Activated T-cell treated with anti-CD3 and anti-CD28 coated beads for 48 hours (primary cell): ENCODE measurements at places on chromosomes 7 and 10.

DNA sequence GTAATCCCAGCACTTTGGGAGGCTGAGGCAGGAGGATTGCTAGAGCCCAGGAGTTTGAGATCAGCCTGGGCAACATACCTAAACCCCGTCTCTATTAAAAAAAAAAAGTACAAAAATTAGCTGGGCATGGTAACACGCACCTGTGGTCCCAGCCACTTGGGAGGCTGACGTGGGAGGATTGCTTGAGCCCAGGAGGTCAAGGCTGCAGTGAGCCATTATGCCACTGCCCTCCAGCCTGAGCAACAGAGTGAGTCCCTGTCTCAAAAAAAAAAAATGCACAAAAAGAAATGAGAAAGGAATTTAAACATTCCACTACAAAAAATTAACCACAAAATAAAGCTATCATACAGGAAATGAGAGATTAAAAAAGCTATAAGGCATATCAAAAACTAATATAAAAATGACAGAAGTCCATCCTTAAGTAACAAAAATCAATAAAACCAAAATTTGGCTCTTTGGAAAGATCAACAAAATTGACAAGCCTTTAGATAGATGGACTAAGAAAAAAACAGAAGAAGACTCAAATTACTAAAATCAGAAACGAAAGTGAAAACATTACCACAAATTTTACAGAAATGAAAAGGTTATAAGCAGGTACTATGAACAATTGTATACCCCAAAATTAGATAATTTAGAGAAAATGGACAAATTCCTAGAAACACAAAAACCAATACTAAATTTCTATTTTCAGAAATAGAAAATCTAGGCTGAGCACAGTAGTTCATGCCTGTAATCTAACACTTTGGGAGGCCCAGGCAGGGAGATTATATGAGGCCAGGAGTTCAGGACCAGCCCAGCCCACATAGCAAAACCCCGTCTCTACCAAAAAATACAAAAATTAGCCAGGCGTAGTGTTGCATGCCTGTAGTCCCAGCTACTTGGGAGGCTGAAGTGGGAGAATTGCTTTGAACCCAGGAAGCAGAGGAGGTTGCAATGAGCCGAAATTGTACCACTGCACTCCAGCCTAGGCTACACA, 42.4 kb upstream of the NANOS1 start:
- DNase-seq: no peak

- no peak for DNase-seq
Measured at GRCh38 chr10:24851629-24852028, 100.8 kb downstream of the PRTFDC1 start.

DNA sequence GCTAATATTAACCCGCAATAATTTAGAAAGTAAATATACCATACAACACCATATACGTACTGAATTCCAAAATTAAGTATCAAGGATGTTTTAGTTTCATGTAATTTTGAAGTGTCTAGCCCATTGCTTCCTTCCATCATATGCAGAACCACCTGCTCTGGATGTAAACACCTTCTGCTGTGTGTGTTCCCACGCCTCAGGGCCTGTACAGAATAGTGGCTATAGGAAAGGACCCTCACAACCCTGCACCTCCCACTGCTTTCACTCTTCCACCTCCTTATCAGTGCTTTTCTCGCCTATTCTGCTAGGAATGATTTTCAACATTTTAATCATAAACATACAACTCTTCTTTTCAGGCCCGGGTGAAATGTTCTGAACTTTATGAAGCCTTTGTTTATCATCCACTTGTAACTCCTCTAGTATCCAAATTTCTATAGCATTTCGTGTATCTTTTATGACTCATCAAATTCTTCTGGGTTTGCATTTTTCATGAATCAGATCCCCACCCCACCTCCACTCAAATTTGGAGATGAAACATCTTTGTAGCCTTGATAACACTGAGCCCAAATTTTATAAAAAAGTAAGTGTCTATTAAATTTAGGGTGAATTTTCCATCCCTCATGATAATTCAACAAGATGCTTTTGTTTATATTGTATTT, 1106.8 kb upstream of the C7orf33 start:
- no peak for DNase-seq

GRCh38 chr7:132251327-132251659, 325.0 kb downstream of the PLXNA4 start:
- no peak for DNase-seq

DNA sequence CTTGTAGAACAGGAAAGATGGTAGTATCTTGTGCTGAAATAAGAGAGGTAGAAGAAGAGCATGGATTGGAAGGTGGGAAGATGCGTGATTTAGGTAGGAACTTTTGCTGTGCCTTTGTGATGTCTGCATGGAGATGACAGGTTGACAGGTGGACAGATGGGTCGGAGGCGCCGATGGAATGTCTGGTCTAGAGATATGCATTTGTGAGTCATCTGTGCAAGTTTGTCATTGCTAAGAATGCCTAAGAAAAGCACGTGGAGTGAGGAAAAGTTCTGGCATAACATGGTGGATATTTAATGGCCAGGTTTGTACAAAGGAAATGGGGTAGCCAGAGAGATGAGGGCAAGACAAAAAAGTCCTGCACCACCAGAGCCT, 76.0 kb upstream of the ARMC3 start:
- no peak for DNase-seq

- no peak for DNase-seq
Measured at GRCh38 chr10:5971886-5972285, 5.5 kb downstream of the IL15RA start.

DNA sequence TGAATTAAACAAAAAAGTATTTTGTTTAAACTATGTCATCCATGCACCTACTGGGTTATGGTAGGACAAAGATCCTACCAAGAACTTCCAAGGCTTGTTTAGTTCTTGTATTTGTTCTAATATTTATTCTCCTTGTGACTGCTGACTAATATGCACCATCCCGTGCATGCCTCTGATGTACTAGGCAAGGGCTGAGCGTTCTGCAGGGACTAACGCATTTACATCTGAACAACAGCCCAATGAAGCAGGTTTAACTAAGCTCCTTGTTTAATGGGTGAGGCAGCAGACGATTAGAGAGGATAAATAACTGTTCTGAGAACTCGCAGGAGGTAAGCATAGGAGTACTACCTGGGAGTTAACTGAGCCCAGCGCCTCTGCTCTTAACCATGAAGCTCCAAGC, 64.9 kb downstream of the KIAA1549 start:
- no peak for DNase-seq

- no peak for DNase-seq
Measured at GRCh38 chr10:126651467-126651866, 19.0 kb downstream of the C10orf90 start.

GRCh38 chr7:82268632-82269031, 174.9 kb downstream of the CACNA2D1 start:
- DNase-seq: no peak

GRCh38 chr10:93006435-93007039, 54.1 kb upstream of the CYP26C1 start:
- no peak for DNase-seq

GRCh38 chr10:26715137-26715487, 17.6 kb downstream of the PDSS1 start:
- no peak for DNase-seq

GRCh38 chr7:127652333-127653248, 597 bp downstream of the SND1 start:
- DNase-seq: no peak

DNA sequence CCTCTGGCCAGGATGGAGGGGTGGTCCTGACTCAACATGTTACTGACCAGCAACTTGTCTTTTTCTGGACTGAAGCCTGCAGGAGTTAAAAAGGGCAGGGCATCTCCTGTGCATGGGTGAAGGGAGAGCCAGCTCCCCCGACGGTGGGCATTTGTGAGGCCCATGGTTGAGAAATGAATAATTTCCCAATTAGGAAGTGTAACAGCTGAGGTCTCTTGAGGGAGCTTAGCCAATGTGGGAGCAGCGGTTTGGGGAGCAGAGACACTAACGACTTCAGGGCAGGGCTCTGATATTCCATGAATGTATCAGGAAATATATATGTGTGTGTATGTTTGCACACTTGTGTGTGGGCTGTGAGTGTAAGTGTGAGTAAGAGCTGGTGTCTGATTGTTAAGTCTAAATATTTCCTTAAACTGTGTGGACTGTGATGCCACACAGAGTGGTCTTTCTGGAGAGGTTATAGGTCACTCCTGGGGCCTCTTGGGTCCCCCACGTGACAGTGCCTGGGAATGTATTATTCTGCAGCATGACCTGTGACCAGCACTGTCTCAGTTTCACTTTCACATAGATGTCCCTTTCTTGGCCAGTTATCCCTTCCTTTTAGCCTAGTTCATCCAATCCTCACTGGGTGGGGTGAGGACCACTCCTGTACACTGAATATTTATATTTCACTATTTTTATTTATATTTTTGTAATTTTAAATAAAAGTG, 6.0 kb downstream of the PLAU start:
- no peak for DNase-seq

GRCh38 chr7:79513261-79513660, 59.8 kb upstream of the MAGI2 start:
- no peak for DNase-seq

DNA sequence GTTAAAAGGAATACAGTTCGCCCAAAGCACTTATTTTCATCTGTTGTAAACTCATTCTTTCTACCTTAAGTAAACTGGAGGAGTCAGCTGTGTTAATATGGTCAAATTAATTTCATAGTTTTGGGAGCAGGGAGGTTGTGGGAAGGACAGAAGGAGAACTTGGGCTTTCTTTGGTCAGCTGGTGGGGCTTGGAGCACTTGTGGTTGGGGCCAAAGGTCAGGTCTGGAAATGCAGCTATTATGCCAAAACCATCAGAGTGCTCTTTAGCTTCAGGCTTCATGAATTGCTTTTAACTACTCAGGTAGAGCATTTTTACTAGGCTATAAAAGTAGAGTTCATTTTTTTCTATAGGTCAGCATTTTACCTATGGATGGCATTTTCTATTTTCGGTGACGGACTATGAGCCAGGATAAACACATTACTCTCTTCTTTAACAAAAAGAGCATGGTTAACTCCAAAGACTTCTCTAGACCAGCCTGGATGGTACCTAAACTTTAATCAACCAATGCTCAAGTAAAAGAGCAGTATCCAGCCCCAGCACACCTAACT, 30.0 kb downstream of the STEAP4 start:
- DNase-seq: no peak

- no peak for DNase-seq
Measured at GRCh38 chr7:121076350-121077164, 88.0 kb downstream of the CPED1 start.

DNA sequence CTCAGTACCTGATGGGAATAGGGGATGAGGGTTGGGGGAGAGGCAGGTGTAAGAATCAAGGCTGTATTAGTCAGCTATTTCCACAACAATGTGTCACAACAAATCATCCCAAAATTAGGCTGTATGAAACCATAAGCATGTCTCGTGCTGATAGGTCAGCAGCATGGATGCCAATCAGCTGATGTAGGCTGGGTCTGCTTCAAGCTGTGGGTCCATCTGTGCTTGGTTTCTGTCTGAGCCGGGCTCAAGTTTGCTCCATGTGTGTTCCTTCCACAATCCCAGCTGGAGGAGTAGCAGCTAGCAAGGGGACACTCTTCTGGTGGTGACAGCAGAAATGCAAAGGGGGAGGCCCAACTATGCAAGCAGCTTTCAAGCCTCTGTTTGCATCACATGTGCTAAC, 97.9 kb upstream of the ZNF746 start:
- DNase-seq: no peak

- DNase-seq: no peak
Measured at GRCh38 chr10:67211680-67212079, 285.8 kb downstream of the LRRTM3 start.

- DNase-seq: no peak
Measured at GRCh38 chr10:1559761-1560160, 177.6 kb downstream of the ADARB2 start.

- DNase-seq: no peak
Measured at GRCh38 chr7:142883571-142884285, 1.8 kb downstream of the TRPV6 start.

GRCh38 chr10:86314616-86315548, 51.7 kb downstream of the GRID1 start:
- DNase-seq: no peak

GRCh38 chr7:119007236-119007635, 782.7 kb downstream of the ANKRD7 start:
- no peak for DNase-seq

DNA sequence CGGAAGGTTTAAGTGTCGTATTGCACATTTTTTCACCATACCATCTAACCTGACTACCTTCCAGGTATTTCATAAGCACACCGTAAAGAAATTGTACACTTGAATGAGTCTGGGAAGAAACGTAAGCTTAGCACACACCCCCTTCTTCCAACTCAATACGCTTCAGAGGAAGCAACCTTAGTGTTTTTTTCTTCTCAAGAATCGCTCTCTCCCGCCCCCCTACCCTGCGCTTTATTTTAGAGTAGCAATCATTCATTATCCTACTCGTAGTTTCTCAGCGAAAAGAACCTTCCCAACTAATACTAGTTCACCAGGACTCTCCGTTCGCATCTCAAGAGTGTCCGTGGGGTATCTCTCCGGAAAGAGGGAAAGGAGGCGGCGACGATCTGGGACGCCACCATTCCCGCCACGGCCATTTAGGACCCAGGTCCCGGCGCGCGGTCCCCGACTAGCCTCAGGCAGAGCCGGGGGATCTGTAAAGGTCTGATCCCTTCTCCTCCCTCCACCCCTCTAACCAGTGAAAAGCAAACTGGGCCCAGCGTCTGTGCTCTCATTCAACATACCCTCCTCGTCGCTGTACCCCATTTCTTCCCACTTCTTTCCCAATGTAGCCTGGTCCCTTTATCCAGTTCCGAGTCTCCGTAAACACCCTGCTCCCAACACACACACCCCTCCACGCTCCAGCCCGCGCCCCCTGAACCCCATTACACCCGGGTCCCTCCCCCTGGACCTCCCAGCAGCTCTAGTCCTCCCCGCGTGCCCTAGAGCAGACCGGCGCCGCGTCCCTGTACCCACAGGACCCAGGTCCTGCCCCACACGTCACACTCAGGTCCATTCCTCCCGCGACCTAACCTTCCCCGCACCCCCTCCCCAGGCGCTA, 16.0 kb downstream of the MYOZ1 start:
- DNase-seq: peak; percentile 6

- DNase-seq: no peak
Measured at GRCh38 chr10:128297709-128298378, 171.6 kb upstream of the MKI67 start.

GRCh38 chr7:82521906-82522445, 78.4 kb upstream of the CACNA2D1 start:
- DNase-seq: no peak

DNA sequence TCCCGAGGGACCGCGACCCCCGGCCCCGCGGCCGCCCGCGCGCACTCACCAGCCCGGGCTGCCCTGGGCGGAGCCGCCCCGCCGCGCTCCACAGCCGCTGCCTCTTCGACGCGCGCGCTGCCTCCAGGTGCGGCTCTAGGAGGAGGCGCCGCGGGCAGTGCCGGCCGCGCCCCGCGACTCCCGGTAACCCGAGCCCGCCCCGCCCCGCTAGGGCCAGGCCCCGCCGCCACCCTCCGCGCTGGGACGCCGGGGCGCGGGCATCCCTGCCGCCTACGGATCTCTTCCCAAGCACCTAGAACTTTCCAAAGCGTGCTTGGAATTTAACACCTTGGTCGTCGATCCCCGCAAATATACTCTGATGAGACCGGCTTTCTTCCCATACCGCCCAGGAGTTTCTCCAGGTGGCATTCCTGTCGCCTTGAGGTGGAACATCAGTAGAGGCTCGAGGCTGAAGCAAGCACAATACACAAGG, at the start of gene SLC26A5:
TSS of gene SLC26A5 (minus strand) at position 159 of the 472 bp plus-strand sequence. CDS start 24,693 bp downstream, outside the sequence.
- DNase-seq: peak; percentile 25

- no peak for DNase-seq
Measured at GRCh38 chr10:3452173-3452626, 279.6 kb upstream of the PITRM1 start.
